ENCODE measurements at places on chromosomes 7 and 10. TPM values are rescaled to one million over a fixed set of nuclear protein-coding genes. Genes with fewer than 3 reads are reported as not detected.

VWA2 gene
- 2.9 TPM for total RNA-seq

LIPK gene
- not detected for total RNA-seq

AQP1 gene
- total RNA-seq = 0.82 TPM

NRG3 gene
- 12.2 TPM for total RNA-seq

- DNase-seq = no peak
Measured at GRCh38 chr7:124651136-124651535, 114.5 kb downstream of the GPR37 start.

- no peak for DNase-seq
Measured at GRCh38 chr7:67451306-67451705, 454.7 kb downstream of the TYW1 start.

DNA sequence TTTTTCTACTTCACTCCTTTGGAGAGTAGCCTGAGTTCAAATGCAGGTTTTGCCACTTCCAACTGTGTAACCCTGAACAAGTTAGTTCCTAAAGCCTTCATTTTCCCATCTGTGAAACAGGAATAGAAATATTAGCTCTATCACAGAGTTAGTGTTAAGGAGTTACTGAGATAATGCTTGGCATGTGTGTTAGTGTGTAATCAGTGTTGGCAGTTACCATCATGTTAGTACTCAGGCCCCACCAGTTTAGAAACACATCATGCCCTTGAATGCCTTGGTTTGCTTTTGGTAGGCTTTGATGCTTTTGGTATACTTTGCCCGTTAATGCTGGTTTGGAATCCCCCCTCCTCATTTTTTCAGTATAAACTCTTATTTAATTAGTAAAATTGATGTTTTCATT lies 119.7 kb downstream of the WNT2 start:
- no peak for DNase-seq

DNA sequence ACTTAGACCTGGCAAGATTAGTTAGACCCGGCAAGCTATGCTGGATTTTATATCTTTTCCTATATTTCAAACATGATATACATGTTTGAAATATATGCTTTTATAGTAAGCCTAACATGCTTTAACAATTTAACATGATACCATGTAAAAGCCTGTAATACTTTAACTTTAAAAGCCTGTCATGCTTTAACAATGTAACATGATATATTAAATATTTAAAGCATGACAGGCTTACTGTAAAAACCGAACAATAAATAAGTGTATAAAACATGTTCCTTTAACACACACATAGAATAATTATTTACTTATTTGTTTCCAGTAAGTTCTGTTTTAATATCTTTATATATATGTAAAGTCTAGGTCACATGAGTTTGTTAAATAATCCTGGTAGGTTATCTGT lies 65.4 kb downstream of the SLC25A40 start:
- no peak for DNase-seq

DNA sequence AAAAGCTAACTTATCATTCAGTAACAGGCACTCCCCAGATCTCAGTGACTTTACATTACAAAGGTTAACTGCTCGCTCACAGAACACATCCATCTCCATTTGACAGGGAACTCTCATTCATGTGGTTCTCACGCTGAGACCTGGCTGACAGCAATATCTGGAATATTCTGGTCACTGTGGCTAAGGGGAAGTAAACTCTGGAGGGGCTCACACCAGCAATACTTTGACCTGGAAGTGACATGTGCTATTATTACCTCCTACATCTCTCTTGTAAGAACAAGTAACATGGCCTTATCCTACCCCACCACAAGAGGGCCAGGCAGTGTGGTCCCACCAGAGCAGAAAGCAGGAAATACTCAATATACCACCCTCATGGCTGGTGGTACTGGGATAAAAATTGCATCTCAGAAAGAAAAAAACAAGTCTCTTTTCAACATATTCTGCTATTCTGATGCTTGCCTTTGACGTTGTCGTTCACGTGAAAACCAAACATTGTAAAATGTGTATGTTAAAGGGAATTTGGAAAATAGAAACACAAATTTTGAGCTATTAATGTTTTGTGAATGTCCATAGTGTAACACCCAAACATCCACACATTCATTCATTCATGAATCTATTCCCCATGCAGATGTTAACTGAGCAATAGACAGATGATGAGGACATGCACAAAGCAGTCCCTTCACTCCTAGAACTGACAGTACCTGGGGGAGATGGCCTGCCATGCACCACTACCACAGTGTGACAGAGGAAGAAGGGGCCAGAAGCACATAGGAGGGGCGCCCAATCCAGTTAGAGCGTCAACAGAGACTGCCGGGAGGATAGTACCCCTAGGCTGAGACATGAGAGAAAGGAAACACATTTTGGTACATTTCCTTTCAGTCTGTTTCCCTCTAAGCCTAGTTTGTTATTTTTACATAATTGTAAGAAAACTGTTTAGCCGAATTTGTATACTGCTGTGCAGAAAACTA lies 166.0 kb upstream of the SP4 start:
- no peak for DNase-seq

DNA sequence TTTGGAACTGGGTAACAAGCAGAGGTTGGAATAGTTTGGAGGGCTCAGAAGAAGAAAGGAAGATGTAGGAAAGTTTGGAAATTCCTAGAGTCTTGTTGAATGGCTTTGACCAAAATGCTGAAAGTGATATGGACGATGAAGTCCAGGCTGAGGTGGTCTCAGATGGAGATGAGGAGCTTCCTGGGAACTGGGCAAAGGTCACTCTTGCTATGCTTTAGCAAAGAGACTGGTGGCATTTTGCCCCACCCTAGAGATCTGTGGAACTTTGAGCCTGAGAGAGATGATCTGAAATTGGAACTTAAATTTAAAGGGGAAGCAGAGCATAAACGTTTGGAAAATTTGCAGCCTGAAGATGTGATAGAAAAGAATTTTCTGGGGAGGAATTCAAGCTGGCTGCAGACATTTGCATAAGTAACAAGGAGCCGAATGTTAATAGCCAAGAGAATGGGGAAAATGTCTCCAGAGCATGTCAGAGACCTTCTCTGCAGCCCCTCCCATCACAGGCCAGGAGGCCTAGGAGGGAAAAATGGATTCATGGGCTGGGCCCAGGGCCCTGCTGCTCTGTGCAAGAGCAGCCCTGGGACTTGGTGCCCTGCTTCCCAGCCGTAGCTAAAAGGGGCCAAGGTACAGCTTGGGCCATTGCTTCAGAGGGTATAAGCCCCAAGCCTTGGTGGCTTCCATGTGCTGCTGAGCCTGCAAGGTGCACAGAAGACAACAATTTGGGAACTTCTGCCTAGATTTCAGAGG lies 3.6 kb downstream of the PDSS1 start:
- DNase-seq = no peak

GRCh38 chr10:27558612-27559020 lies 54.5 kb downstream of the RAB18 start:
- DNase-seq = peak; percentile 49

DNA sequence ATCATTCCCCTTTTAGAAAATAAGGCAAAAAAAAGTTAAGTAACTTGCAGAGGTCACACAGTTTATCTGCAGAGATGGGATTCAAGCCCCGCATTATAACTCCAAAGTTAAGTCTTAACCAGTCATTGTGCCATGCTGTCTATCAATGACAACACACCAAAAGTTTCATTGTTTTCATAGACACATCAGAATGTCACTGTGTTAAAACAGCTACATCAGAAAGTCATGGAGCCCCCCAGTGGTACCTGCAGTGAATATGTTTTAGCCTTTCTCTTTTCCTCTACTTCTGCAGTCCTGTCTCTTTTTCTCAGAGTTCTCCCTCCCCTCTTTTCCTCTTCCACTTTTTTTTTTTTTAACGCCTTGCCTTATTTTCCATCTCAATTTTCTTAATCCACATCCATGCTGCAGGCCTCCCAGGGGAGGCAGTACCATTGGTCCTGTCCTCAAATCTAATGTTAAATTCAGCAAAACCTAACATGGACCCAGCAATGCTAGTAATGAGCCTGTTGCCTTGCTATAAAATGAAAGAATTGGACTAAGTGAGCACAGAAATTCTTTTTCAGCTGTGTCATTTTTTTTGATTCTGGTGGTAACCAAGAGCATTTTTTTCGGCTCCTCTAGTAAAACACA lies 3.8 kb upstream of the NRCAM start:
- DNase-seq = no peak

GRCh38 chr10:85492684-85493083 lies 873.9 kb downstream of the GRID1 start:
- DNase-seq = no peak

DNA sequence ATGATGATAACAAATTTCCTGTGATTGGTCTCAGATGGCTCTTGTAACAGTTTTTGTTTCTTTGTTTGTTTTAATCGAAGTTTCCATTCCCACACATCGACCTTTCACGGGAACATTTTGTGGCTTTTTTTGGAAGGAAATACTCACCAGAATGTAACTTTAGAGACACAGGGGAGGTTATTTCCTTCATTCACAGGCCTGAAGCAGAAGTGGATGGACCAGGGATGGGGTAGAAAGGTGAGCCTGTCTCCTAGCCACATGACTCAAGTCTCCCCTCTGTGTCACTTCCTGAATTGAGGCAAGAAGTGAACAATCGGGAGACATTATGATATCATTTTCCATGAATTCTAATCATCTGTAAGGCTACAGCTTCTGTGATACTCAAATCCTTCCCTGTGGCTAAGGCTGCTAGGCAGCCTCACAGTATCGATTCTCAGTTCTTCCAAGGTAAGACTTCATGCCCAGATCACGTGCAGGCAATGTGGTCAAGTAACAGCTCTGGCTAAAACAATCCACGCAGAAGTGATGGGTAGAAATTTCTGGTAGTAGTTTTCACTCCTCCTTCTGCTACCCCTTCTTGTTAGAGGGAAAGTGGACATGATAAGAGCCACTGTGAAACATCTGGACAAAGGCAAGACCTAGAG lies 203.9 kb upstream of the NEBL start:
- DNase-seq = no peak

DNA sequence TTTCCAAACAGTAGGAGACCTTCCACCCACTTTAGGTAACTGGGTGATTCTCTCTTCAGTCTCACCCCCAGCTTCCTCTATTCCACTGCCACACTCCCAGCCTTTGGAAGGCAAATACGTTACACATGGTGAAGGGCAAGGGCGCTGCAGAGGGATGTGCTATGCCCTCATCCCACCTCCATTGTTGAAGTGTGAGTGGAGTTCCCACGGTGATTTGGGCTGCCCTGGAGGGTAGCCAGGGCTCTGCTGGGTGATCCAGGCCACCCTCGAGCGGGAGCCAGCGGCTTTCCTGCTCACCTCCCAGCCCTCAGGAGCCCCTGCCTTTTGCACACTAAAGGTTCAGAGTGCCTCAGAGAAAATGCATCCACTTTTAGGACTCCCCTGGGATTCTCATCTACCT lies 181.1 kb downstream of the ZMYND11 start:
- no peak for DNase-seq

DNA sequence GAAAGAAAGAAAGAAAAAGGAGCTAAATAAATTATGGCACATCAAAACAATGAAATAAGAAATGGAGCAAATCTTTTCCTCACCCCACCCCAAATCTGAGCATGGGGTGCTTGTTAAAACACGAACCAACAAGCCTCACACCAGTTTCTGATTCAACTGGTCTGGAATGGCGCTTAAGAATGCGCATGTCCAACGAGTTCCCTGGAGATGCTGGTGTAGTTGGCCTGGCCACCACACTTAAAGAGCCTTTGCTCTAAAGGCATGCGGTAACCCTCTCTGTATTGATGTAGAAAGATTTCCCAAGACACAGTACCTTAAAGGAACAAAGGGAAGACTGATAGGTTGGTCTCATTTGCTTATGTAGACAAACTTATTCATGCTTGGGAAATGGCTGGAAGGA lies 49.1 kb upstream of the STEAP1B start:
- DNase-seq = no peak

DNA sequence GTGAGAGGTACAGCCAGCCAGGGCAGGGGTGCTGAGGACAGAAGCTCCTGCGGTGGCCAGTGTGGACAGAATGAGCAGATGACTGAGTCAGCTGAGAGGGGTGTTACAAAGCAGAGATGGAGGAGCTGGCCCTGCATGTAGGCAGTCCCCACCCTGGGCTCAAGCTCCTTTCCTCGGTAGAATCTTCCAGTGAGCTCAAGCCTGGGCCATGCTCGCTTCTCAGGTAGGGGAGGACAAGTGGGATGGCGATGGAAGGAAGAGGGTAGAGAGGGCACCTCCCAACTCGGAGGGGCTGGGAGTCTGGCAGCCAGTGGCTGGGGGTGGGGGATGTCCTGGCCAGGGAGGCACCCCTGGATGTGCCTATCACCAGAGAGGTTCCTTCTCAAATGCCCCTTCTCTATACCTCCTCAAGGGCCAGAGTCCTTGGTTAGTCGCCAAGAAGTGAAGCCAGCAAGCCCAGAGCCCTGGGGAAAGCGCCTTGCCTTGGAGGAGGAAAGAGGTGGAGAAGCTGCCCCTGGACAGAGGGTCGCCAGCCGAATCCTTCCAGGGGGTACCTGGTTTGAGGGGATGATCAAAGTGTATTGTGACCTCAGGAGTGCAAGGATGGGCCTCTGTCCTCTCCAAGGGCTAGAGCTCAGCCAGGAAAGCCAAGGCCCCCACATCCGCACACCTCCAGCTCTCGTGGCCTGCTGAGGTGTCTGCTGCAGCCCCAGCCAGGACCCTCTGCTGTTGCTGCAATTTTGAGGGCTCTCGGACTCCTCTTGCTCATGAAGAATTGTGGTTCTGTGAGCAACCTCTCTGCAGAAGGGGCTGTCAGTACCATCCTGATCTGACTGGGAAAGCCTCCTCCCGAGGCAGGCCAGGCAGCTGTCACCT lies 88.6 kb upstream of the MACROH2A2 start:
- DNase-seq = no peak

GRCh38 chr7:47413526-47414341 lies 168.2 kb downstream of the TNS3 start:
- no peak for DNase-seq

DNA sequence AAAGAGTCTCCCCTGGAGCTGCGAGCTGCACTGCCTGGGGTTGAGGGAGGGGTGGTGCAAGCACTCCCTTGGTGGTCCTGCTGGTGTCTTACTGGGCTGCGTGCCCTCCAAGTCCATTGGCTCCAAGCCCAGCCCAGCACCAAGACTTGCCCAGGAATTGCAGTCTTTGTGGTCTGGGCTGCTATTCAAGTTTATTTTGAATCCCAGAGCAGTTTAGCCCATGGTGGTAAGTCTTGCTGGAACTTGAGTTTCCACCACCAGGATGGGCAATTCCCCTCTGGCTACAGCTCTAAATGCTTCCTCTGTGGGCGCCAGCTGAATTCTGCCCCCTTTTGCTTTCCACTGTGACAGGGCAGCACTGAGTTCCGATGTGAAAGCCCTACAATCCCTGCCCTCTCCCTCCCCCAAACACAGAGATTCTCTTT lies 25.1 kb downstream of the GALNT11 start:
- DNase-seq = no peak

DNA sequence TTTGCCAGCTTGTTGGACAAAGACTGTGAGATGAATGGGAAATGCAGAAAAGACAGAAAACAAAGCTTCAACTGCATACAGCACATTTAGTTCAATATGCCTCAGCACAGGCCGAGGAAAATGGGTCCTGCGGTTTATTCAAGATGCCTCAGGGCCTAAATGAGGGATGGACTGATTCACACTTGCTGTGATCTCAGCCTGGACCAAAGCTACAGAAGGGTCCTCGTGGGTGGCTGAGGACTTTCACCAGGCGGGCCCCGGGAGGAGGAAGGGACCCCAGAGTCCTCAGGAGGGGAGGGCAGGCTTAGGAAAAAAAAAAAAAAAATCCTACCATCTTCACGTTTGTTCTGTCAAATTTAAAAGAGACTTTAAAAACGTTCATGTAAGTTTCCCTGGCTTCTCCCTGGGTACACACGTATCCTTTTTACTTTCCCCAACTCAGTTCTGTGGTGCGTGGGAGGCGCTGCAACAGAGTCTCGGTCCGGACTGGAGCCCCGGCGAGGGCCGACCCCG lies 624 bp upstream of the ZNF783 start:
- DNase-seq = no peak
